ENCODE measurements at places on chromosomes 16 and 17.

DNA sequence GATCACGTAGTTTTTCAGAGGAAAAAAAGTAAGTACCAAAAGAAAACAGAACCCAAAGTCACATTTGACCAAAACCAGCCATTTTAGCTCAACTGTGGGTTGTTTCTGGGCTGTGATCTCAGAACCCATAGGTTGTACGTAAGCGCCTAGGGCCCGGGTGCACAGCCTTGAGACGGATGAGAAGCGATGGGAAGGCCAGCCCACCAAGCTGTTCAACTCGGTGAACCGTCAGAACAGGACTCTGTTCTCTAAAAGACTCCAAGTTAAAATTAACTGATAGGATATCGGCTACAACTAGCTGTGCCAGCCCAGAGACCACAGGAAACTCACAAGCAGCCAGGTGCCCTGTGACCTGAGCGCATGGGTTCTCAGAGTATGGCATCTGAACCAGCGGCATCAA is 28.3 kb downstream of the USP22 start:
- H3K27me3 ChIP-seq, result no peaks in the 10 kb centered on the region
- H3K27ac ChIP-seq, result no peak overlapping the region
- H3K4me1 ChIP-seq, result peaks cover 6% of the 10 kb centered on the region

GRCh38 chr16:73024571-73025105 is 23.3 kb downstream of the ZFHX3 start:
- peak overlapping the region; percentile 58 for H3K4me3 ChIP-seq
- H3K4me1 ChIP-seq, result peaks cover 81% of the 10 kb centered on the region
- peaks cover 6% of the 10 kb centered on the region for H3K36me3 ChIP-seq
- H3K27me3 ChIP-seq, result no peaks in the 10 kb centered on the region

- no peak overlapping the region for H3K4me3 ChIP-seq
- no peak overlapping the region for H3K27ac ChIP-seq
- peaks cover 4% of the 10 kb centered on the region for H3K4me1 ChIP-seq
- peaks cover 66% of the 10 kb centered on the region for H3K27me3 ChIP-seq
- no peak for DNase-seq
- H3K36me3 ChIP-seq, result no peaks in the 10 kb centered on the region
Observed at GRCh38 chr17:58534901-58535421, 20.5 kb upstream of the MTMR4 start.

DNA sequence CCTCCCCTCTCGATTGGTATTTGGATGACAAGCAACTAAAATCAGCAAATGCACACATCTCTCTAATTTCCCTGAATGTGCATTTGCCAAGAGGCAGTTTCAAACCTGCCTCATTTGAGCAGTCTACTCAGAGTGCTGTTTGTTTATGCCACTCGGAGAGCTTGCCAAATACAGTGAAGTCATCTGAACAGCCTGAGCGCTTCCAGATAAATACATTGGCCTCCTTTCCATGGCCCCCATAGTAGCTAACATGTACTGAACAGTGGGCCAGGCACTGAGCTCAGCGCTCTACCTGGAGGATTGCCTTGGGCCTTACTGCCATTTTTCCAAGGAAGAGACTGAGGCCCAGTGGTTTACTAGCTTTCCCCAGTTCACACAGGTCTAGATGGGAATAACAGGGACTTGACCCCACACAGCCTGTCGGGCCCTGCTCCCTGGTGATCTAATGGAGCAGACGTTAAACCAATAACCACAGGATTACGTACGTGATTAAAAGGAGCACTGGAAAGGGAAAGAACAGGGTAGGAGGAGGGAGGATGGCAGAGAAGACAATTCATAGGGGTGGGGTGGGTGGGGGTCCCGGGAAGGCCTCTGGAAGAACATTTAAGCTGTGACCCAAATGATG is 18.7 kb upstream of the ANKRD40CL start:
- H3K4me1 ChIP-seq, result peaks cover 31% of the 10 kb centered on the region
- H3K4me3 ChIP-seq, result no peak overlapping the region
- peak overlapping the region; percentile 41 for H3K27ac ChIP-seq
- DNase-seq, result no peak

DNA sequence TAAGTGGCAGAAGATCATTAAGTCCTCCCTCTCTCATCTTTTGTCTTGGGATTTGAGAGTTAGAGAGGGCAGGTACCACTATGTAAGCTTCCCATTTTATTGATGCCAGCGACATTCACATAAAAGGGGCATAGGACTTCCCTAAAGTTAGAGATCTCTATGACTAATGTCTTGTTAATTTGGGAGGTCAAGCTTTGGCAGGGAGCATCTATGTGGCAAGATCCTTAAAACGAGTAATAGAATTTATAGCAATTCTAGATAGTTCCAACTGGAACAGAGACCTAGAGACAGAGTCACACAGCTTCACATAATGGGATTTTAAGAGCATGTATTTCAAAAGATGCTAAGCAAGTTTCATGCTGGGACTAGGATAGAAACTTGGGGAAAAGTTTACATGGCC is 308.0 kb downstream of the MAP2K6 start:
- H3K27ac ChIP-seq, result no peak overlapping the region
- peaks cover 4% of the 10 kb centered on the region for H3K27me3 ChIP-seq
- H3K4me3 ChIP-seq, result no peak overlapping the region
- DNase-seq, result no peak

GRCh38 chr16:11232852-11233726 is 22.9 kb downstream of the SOCS1 start:
- H3K27ac ChIP-seq, result no peak overlapping the region
- DNase-seq, result no peak
- H3K4me3 ChIP-seq, result no peak overlapping the region

DNA sequence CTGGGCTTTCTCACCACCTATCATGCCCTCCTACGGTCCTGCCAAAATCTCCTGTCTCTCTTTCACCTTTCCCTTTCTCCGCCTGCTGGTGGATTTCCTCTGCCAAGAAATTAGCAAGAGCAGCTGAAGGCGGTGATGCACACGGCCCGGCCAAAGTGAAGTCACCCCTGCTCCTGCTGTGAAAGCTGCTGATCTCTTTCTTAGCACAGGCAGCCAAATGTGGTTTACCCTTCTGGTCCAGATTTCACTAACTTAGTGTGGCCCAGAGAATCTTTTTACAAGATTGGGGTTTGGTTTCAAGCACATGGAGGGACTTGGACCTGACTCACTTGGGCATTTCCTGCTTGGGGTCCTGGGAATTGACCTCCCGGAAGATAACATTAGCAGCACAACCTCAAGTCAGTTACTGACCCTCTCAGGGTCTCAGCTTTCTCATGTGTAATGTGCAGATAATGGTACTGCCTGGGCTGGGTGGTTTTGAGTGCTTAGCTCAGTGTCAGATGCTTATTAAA is 155.7 kb downstream of the SOCS1 start:
- peak overlapping the region; percentile 37 for H3K27ac ChIP-seq
- peaks cover 45% of the 10 kb centered on the region for H3K4me1 ChIP-seq
- H3K27me3 ChIP-seq, result no peaks in the 10 kb centered on the region

DNA sequence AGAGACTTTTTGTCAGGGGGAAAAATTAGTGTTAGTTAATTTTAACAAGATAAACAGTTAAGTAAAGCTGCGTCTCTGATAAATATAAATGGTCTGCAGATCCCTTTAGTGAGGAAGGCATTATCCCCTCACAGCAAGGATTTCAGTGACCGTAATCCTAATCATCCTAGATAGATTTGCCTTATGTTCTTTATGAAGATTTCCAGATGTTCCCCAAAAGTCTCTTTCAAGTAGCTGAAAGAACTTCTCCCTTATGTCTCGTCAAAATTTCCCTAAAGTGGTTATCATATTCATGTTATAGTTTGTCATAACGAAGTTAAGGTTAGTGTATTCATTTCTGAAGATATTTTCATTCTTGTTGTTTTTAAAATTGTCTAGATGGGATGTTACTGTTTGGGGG is 5.6 kb downstream of the MOSMO start:
- no peak overlapping the region for H3K4me3 ChIP-seq
- H3K36me3 ChIP-seq, result peaks cover 4% of the 10 kb centered on the region
- H3K27me3 ChIP-seq, result no peaks in the 10 kb centered on the region

GRCh38 chr17:57207396-57207795 is 48.9 kb upstream of the MSI2 start:
- H3K4me3 ChIP-seq, result no peak overlapping the region
- H3K27me3 ChIP-seq, result peaks cover 6% of the 10 kb centered on the region
- H3K36me3 ChIP-seq, result no peaks in the 10 kb centered on the region
- no peak overlapping the region for H3K27ac ChIP-seq
- peaks cover 9% of the 10 kb centered on the region for H3K4me1 ChIP-seq
- no peak for DNase-seq

DNA sequence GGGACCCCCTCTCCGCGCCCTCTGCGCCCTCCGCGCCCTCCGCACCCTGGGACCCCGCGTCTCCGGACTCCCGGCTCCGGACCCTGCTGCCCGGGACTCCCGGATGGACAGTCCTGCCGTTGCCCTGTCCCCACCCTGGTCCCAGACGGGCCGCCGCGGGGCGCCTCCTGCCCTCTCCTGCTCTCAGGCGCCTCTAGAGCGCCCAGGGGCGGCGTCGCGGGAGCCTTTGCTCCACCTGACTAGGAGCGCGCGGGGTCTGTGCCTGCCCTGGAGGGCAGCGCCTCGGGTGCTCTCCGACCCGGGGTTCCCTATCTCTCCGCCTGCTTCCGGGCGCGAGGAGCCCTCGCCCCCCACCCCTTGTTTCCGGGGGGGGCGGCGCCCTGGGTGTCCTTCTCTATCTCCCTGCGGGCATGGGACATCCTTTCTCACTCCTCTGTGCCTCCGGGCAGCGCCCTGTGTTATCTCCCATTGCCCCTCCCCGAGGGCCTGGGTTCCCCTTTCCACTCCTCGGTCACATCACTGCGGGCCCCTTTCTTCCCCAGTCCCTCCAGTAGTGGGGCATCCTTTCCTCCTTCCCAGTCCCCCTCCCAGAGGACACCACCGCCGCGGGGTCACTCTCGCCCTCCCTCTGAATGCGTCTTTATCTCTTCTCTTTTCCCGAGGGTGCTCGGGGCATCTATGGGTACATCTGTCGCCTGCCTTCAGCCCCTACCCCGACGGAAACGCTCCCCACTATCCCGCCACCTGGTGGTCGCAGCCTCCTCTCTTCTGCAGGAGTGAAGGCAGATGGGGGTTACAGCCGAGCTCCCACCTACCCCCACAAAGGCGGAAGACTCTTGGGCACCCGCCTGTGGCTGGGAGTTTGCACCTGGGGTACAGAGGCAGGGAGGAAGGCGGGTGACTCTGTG is 875 bp downstream of the PRKCB start:
- H3K27ac ChIP-seq, result no peak overlapping the region
- H3K36me3 ChIP-seq, result no peaks in the 10 kb centered on the region
- H3K4me3 ChIP-seq, result peak overlapping the region; percentile 85
- peaks cover 7% of the 10 kb centered on the region for H3K4me1 ChIP-seq
- H3K27me3 ChIP-seq, result peaks cover 76% of the 10 kb centered on the region

- H3K36me3 ChIP-seq, result no peaks in the 10 kb centered on the region
- H3K27ac ChIP-seq, result no peak overlapping the region
- DNase-seq, result no peak
- no peak overlapping the region for H3K4me3 ChIP-seq
- peaks cover 15% of the 10 kb centered on the region for H3K27me3 ChIP-seq
- peaks cover 11% of the 10 kb centered on the region for H3K4me1 ChIP-seq
Observed at GRCh38 chr16:50957056-50957455, 194.0 kb downstream of the SALL1 start.

GRCh38 chr17:9350080-9350479 is 225.5 kb downstream of the STX8 start:
- no peaks in the 10 kb centered on the region for H3K27me3 ChIP-seq
- H3K36me3 ChIP-seq, result peaks cover 4% of the 10 kb centered on the region
- H3K27ac ChIP-seq, result no peak overlapping the region
- no peak overlapping the region for H3K4me3 ChIP-seq

GRCh38 chr16:4017807-4018206 is 98.4 kb downstream of the ADCY9 start:
- H3K4me3 ChIP-seq, result no peak overlapping the region
- H3K4me1 ChIP-seq, result peaks cover 16% of the 10 kb centered on the region
- no peak overlapping the region for H3K27ac ChIP-seq
- H3K36me3 ChIP-seq, result no peaks in the 10 kb centered on the region

DNA sequence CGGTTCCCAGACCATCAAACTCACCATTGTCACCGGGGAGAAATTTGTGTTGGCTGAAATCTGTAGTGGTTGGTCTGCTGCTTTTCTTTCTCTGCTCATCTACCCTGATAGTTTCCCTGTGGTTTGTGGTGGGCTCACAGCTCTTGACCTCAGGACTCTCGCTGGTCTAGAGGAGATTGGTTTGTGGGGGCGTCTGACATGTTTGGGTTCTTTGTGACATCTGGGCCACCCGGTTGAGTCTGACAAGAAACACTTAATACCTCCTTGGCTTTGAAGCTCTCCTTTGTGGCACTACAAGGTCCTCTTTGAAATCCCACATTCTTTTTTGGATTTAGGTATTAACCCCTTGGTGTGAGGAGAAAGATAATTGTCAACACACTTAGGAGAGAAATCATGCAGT is 662.0 kb downstream of the WWOX start:
- H3K36me3 ChIP-seq, result no peaks in the 10 kb centered on the region
- no peaks in the 10 kb centered on the region for H3K4me1 ChIP-seq
- no peak overlapping the region for H3K4me3 ChIP-seq
- DNase-seq, result no peak

DNA sequence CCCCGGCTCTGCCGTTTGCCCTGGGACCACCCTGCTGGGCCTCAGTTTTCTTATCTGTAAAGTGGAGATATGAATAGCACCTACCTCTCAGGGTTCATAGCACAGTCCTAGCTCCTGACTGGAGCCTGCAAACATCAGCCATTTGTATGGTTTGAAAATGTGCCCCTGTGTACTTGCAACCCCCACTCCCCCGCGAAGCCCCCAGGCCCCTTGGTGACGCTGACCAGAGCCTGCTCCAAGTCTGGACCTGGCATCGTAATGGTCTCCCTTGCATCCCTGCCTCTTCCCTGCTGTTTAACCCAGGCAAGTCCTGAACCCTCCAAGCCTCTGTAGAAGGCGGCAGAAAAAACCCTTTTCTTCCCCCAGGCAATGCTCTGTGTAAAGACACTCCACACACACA is 128.0 kb downstream of the IRF8 start:
- peaks cover 13% of the 10 kb centered on the region for H3K27me3 ChIP-seq
- DNase-seq, result no peak
- peaks cover 7% of the 10 kb centered on the region for H3K4me1 ChIP-seq
- peak overlapping the region; percentile 14 for H3K4me3 ChIP-seq

DNA sequence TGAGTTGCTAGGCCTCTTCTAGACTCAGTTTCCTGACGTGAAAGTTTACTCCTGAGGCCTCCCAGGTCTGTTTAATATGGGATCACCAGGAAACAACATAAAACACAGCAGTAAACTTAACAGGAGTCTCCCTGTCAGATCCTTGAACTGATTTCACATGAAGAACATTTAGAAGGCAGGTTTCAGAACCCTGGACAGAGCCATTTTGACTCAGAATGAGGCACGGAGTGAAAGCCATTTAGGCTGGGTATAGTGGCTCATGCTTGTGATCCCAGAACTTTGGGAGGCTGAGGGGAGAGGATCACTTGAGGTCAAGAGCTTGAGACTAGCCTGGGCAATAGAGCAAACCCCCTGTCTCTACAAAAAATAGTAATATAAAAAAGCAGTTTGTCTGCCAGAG is 289.1 kb downstream of the CA10 start:
- H3K4me1 ChIP-seq, result no peaks in the 10 kb centered on the region
- no peaks in the 10 kb centered on the region for H3K36me3 ChIP-seq
- H3K27me3 ChIP-seq, result peaks cover 8% of the 10 kb centered on the region

Measured in type B pancreatic cell (in vitro differentiated cells).